ENCODE measurements at places on chromosomes 2 and 18.

DNA sequence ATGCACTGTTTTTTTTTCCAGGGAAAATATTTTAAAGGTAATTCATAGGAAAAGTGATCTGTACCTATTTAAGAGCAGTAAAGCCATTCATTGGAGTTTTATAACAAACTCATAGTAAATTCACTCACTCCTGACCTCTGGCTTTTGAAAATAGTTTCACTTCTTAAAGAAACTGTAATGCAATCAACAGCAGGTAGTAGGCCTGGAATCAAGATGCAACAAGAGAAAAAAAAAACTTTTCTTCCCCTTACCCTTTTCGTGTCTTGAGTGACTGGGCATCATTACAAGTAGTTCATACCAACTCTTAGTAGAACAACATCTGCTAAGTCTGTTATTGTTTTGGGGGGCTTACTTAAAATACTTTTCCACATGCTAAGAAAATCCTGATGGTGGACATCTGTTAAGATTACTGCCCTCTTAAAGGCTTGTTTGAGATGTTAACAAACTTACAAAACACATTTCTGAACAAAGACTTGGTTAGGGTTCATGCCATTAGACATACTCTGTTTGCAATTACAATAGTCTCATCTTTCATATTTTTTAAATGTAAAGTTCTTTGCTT lies 164.1 kb upstream of the FOSL2 start:
- no peak for DNase-seq

DNA sequence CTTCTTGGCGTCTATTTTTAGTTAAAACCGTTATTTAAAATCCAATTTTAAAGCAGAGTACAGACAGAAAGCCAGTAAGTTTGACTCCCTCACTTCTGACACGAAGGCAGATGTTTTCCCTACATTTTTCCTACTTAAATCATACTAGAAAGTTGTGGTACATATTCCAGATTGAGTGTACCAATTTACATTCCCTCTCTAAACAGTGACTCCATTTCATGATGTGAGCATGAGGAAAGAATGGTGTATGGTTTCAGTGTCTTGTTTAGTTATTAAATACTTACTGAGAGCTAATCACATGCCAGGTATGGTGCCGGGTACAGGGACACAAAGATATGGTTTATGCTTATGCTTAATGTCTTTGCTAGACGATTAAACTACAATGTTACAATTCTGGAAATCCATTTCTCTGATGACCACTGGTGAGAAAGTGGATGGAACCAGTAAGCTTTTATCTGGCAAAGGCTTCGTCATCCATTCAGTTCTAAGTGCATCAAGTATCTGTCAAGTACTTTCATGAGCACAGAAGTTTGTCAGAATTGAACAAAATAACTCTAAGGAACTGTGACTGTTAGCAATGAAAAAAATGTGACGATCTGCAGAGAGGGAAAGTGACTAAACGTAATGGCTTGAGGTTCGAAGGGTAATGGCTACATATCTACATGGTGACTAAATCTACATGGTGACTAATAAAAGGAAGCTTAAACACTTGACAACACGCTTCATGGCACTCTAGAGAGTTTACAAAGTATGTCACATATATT lies 25.7 kb downstream of the MAP4K3 start:
- no peak for DNase-seq

GRCh38 chr2:18047213-18047611 lies 168.7 kb downstream of the KCNS3 start:
- DNase-seq = no peak

- DNase-seq = no peak
Observed at GRCh38 chr2:32874931-32875330, 71.8 kb upstream of the LTBP1 start.

DNA sequence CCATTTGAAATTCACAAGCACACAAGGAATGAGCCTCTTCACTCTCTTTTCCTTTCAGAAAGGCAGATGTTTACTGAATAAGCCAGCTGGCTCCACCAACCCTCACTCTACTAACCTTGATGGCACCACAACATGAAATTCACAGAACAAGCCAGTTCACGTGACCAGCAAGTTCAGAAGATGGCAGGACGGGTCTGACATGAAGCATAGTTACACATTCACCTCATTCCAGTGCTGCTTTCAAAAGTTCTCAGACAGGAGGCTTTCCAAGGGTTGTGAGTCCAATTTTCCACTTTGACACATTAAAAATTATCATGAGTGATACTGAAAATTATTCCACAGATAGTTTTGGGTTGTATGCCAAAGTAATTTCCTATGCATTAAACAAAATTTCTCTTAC lies 74.2 kb upstream of the MBOAT2 start:
- no peak for DNase-seq

GRCh38 chr2:55779459-55780421 lies 86.1 kb upstream of the PNPT1 start:
- no peak for DNase-seq
